Fibroblast of villous mesenchyme (primary cell): ENCODE measurements at places on chromosomes 6 and 20. TPM values are rescaled to one million over a fixed set of nuclear protein-coding genes. Genes with fewer than 3 reads are reported as not detected.
A peak's percentile ranks its signal among the peaks of the same experiment; 100 is the strongest.

- DNase-seq = no peak
These were observed 54.6 kb downstream of the SLC2A10 start for GRCh38 chr20:46764068-46764467.

Gene PAK5
- total RNA-seq = not detected in 2 replicates

Gene ECT2L
- not detected in 2 replicates for total RNA-seq

- DNase-seq = no peak
These were observed 497.7 kb upstream of the MARCKS start for GRCh38 chr6:113359155-113360140.

DNA sequence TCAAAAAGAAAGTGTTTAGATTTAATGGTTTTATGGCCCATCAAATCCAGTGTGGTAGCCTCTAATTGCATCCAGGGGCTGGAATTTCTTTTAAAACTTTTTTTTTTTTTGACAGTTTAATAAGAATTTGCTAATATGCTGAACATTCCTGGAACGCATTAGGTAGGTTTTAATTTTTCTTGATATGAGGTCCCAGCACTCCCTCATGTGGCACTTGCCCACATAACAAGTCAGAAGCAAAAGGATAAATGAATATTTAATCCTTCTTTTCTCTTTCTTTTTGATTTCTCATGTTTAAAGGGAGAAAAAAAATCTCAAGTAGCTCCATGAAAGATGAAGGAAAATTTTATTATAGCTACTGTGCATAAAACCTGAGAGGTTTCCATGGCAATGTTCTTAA is 13.5 kb downstream of the HAO1 start:
- DNase-seq = peak; percentile 57

DNA sequence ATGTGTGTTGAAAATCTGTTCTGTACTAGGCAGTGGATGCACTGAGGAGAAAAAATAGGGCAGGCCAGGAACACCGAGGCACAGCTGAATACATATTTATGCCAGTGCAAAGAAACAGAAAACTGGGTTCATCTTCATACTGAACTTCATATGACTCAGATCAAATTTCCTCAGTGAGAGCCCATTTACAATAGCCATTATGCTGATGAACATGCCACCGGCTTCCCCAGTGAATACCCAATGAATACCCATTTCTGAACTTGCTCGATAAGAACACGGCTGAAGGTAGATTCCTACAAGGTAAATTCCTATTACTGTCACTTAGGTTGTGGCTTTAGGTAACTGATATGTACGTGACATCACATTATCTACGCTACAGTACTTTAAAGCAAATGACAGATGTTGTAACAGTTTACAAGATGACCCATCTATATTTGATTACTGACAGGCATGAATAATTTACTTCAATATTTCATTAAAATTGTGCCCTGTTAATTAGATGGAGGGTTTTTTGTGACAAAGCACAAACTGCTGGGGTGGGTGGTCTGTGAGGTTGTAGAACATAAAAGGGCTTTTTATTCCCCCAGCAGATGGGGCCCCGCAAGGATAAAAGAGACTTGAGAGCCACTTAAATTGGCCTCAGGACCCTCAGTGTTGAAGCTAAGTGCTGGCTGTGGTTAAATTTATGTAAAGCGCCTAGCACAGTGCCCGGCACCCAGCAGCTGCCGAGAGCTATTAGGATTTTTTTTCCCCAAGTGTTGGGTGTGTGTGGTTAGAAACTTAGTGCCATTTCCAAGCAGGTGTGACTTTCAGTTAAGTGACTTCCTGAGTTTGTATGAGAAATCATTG is 264.5 kb downstream of the CD83 start:
- DNase-seq = no peak

- DNase-seq = no peak
These were observed 90.3 kb downstream of the FYN start for GRCh38 chr6:111782887-111783466.

DNA sequence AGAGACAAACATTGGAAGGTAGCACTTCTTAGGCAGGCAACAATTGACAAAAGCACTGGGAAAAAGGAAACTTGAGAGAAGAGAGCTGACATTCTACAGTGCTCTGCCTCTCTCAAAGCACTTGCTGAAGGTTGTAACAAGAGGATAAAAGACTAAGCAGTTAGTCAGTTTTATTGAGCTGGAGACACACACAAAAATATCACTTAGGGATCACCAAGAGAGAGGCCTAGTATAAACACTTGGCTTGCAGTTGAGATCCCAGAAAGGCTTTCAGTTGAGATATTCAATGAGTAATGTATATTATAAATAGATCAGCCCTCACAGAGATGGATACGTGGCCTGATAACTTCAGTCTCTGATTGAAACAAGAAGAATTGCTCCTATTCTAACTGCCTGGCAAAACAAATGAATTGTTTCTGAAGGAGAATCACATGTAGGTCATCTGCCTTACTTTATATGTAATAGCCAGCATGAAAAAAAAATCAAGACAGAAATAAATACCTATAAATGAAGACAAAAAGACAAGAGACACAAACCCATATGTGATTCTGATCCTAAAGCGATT is 747.2 kb upstream of the MAN1A1 start:
- DNase-seq = no peak

Gene CGA
- total RNA-seq = 0.32 TPM in 1 of 2 replicates, not detected in the other

Gene FAM209B
- not detected in 2 replicates for total RNA-seq

DNA sequence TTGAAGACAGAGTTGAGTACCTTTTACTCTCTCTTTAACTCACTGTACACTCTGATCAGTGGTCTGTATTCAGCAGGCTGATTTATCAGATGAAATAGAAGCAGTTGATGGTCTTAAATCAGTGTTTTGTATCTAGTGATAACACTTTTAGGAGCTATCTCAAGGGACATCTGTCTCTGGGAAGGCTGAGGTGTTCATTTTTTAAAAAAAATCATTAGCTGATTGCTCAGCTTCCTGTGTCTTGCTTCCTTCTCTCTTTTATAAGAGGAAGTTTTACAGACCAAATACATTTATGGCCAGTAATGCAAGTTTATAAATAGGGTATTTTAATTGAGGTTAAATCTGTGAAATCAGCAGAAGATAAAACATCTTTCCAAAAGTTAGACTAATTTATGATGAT is 12.0 kb upstream of the CCDC170 start:
- DNase-seq = peak; percentile 28

DNA sequence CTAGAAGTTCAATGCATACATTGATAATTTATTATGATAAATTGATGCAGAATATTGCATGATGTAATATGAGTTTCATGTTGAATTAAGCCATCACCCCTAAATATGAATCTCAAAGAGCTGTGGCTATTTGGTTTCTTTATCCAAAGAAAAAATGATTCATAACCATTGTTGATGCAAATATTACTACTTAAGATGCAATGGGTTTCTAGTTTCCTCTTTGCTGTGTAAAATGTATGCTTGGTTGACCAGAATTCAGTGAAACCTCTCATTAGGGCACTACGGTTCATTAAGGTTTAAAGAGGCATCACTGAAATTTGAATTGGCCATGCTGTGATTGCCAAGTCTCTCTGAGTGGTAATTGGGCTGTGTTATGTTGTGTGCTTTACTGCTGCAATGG is 492.5 kb upstream of the FLRT3 start:
- no peak for DNase-seq

GRCh38 chr6:4133941-4134838 is 1.2 kb downstream of the ECI2 start:
- DNase-seq = peak; percentile 21

Gene MKKS
- total RNA-seq = 3.5 and 9.1 TPM in 2 replicates

DNA sequence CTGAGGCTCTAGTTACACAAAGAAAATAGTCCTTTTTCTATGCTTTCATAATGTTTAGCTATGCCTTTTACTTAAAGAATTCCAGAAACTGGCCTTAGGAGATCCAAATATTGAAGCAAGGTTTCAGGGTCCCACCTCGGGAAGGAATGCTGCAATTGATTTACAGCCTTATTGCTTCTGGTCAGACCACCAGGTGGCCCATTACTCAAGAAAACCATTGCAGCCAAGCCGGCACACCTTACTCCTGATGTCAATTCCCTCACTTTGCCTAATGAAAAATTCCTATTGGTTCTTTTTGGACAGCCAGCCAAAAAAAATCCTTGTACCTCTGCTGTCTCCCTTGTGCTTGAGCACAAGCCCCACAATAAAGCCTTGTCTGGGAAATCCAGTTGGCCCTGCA is 173.9 kb downstream of the LMBRD1 start:
- no peak for DNase-seq

DNA sequence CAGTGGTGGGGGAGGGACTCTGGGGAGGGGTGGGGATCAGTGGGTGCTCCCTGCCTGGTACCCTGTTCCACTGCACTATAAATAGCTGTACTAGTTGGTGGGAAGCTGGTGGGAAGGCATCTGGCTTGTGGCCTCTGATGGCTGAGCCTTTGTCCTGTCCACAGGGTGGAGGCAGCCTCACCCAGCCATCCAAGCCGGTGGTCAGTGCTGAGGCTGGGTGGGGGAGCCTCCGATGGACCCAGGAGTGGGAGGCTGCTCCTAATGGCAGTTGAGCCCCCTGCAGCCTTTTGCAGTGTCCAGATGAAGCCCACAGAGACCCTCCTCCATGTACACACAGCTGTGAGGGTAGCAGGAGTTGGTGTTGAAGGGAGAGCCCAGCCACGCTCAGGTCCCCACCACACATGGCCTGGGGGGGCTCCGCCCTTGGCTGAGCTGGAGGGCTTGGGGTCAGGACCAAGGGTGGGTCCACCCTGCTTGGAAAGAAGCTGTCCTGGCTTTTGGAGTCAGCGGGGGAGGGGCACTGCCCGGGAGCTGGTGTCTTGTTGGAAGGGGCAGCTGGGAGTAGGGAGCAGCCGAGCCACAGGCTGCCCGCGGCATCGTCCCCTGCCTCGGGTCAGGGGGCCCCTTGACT is 2.5 kb downstream of the PPDPF start:
- no peak for DNase-seq

DNA sequence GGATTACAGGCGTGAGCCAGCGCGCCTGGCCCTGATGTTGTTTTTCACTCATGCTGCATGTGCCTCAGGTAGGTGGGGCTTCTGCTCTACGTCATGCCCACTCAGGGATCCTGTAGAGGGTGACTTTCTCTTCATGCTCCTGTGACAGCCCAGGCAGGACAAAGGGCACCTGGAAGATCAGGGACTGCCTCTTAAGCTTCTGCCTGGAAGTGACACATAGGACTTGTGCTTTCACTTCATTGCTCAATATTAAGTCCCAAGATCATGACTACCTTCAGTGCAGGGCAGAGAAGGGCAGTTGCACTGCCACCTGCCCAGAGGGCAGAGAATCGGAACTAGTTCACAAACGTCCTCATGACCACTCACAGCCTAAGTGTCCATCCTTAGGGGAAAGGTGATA is 249.5 kb upstream of the SULF2 start:
- no peak for DNase-seq

Gene CLPSL2
- not detected in 2 replicates for total RNA-seq

Gene SLC12A5
- under 0.01 TPM in 2 replicates for total RNA-seq

DNA sequence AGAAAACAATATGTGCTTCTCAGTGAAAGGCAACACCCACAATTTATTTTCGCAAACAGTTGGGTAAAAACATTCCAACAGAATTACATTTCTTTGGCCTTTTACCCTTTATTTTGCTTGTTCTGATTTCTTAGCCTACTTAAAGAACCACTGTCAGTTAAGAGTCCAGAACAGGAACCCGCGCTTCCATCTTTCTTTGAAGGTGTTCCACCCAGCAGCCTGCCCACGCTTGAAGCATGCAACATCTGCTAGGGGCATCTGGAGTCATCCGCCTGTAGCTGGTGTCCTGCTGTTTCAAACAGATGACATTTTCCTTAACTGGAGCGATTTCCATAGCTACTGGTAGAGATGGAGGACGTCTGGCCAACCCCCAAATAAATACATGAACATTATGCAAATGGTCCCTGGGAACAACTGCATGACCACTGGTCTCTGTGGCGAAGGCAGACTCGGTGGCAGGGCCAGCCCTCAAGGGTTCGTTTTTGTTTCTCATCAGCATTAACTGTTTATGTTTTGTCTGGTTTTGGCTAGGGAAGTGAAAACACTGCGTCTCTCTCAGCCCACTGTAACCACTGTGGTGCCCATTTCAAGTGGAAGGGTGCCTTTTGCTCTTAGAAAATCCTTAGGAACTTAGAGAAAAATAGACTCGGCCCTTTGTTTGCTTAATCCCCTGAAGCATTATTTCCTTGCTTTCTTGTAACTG is 51.6 kb downstream of the LAMA4 start:
- peak; percentile 41 for DNase-seq

GRCh38 chr6:11035616-11036350 is 8.3 kb downstream of the ELOVL2 start:
- DNase-seq = peak; percentile 90

DNA sequence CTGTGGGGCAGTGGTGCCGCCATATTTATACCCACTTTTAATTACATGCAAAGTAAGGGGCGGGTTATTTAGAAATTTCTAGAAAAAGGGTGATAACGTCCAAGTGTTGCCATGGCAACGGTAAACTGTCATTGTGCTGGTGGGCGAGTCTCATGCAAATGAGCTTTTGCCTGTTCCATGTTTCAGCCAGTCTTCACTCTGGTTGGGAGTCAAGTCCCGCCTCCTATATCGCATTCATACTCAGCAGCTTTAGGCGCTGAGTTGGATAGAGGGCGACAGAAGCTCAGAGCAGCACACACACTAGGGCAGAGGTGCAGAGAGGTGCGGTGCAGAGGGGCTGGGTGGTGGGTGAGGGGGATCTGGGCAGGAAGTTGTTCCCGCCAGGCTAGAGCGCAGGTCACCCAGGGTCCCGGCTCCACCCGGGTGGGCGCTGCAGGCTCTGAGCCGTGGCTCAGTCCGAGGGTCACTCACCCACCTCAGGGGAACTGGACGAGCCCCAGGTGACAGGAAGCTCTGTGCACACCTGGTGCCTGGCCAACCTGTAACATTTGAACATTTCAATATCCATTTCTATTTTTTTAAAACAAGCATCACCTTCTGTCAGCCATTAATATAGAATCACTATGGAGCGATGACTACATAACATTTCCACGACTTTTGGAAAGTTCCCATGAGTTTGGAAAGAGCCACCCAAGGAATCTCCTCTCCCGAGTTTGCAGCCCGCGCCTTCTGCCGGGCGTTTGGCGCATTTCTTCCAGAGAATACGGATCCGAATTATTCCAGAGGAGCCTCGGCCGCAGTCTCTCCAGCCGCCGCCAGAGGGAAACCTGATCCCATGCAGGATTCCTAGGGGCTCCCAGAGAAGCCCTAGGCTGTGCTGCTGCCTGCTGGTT is 89.1 kb upstream of the PHACTR3 start:
- DNase-seq = peak; percentile 47

GRCh38 chr6:17385660-17386059 is 7.7 kb upstream of the CAP2 start:
- peak; percentile 17 for DNase-seq

- no peak for DNase-seq
These were observed 161.5 kb downstream of the KIF6 start for GRCh38 chr6:39563566-39564311.

Gene MOCS3
- total RNA-seq = 9.0 and 10.4 TPM in 2 replicates

Gene ADAM33
- total RNA-seq = 44.8 and 53.1 TPM in 2 replicates
